ENCODE measurements at places on chromosomes 1 and 21. TPM values are rescaled to one million over a fixed set of nuclear protein-coding genes. Genes with fewer than 3 reads are reported as not detected.

Gene OR2T11
- not detected for total RNA-seq

DNA sequence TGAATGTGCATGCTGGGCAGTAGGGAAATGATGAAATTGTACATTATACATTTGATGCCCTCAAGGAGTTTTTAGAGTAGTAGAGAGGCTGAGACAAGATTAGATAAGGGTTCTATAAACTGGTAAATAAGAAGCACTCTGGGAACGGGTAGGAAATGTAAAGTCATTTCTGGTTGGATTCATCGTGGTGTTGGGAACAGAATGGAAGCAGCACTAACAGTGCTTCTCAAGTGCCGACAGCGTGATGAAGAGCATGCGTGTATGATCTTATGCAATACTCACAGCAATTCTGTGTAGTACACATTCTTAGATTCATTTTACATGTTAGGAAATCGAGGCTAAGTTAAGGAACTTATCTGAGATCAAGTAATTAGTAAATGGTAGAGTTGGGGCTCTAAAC, 45.9 kb downstream of the GPR88 start:
- H3K36me3 ChIP-seq = no peaks in the 10 kb centered on the region
- no peak for DNase-seq
- no peak overlapping the region for H3K27ac ChIP-seq
- H3K4me1 ChIP-seq = peaks cover 34% of the 10 kb centered on the region

- peaks cover 14% of the 10 kb centered on the region for H3K4me1 ChIP-seq
- no peaks in the 10 kb centered on the region for H3K27me3 ChIP-seq
- peaks cover 4% of the 10 kb centered on the region for H3K36me3 ChIP-seq
- no peak for DNase-seq
Observed at GRCh38 chr1:28450561-28450960, 55.3 kb upstream of the RCC1 start.

Gene ACTL8
- not detected for total RNA-seq

DNA sequence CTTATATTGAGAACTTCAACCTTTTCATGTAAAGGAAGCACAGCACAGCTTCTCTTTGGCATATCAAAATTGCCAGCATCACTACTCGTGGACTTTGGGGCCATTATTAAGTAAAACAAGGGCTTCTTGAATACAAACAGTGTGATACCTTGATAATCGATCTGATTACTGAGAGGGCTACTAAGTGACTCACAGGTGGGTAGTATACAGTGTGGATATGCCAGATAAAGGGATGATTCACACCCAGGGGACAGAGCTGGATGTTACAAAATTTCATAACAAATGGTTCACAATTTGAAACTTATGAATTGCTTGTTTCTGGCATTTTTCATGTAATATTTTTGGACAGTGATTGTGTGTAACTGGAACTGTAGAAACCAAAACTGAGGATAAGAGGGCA, 15.4 kb downstream of the HDAC1 start:
- H3K4me3 ChIP-seq = no peak overlapping the region
- peaks cover 26% of the 10 kb centered on the region for H3K36me3 ChIP-seq
- H3K27me3 ChIP-seq = no peaks in the 10 kb centered on the region
- H3K4me1 ChIP-seq = peaks cover 21% of the 10 kb centered on the region

Data from osteoblast (primary cell).